Uterine smooth muscle cell (primary cell): ENCODE measurements at places on chromosomes 6 and 20. TPM values are rescaled to one million over a fixed set of nuclear protein-coding genes. Genes with fewer than 3 reads are reported as not detected.

Gene PCK1
- total RNA-seq = not detected in 2 replicates

Gene USP49
- 2.9 and 4.5 TPM in 2 replicates for total RNA-seq

Gene PSORS1C2
- not detected in 2 replicates for total RNA-seq

Gene RGS17
- 27.5 and 35.9 TPM in 2 replicates for total RNA-seq

Gene NCOA7
- total RNA-seq = 46.1 and 84.0 TPM in 2 replicates

Gene ABHD16B
- not detected in 2 replicates for total RNA-seq

Gene BNIP5
- total RNA-seq = not detected in 2 replicates

Gene CDYL
- 24.9 and 28.2 TPM in 2 replicates for total RNA-seq

Gene LY6G6C
- total RNA-seq = not detected in 2 replicates

Gene ASIP
- not detected in 2 replicates for total RNA-seq

Gene MRAP2
- total RNA-seq = 2.2 and 4.9 TPM in 2 replicates

Gene STX16
- total RNA-seq = 48.7 and 68.6 TPM in 2 replicates

Gene HDGFL1
- total RNA-seq = not detected in 2 replicates

Gene HTR1E
- under 0.01 and 0.12 TPM in 2 replicates for total RNA-seq

Gene DLL1
- 1.00 and 1.3 TPM in 2 replicates for total RNA-seq

Gene SAPCD1
- total RNA-seq = 1.00 and 1.2 TPM in 2 replicates

Gene RAB23
- 59.3 and 102 TPM in 2 replicates for total RNA-seq

Gene NKAPL
- 1.00 and 1.9 TPM in 2 replicates for total RNA-seq

Gene SIRPG
- not detected in 2 replicates for total RNA-seq

Gene FOXF2
- 0.25 and 0.55 TPM in 2 replicates for total RNA-seq
